Right hindlimb (tissue), 1 donor: ENCODE measurements at places on chromosomes 16 and 17.

DNA sequence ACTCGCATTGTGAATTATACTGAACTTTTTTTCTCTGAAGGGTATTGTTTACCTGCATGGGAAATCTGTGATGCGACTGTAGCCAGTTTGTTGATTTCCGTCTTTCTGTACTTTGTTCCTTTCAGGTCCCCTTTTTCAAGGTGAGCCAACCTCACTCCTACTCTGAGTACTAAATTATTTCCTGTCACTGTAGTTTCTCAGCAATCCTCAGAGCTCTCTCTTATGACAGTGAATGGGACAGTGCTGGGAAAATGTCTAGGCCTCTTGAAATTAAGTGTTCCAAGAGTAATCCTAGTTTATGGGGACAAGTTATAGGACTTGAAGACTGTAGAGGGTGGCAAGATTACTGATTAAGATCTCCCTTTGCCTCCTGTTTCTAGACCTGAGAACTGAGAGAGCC lies 167.6 kb downstream of the CNTNAP4 start:
- no peak for DNase-seq

DNA sequence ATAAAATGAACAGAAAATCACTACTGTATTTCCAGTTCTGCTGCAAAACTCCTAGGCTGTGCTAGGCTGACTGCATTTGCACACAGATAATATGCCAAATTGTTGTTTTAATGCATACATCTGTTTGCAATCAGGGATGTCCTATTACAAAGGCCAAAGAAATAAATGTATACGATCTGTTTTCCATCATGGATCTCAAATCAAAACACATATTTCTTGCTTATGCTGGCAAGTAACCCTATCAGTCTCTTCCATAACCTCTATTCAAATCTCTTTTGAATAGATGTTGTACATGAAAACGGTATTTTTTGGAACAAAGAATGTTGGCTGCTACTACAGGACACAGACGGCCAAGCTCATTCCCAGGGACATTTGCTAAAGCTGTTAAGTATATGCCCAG lies 56.6 kb downstream of the DUSP14 start:
- DNase-seq, result peak; percentile 40

DNA sequence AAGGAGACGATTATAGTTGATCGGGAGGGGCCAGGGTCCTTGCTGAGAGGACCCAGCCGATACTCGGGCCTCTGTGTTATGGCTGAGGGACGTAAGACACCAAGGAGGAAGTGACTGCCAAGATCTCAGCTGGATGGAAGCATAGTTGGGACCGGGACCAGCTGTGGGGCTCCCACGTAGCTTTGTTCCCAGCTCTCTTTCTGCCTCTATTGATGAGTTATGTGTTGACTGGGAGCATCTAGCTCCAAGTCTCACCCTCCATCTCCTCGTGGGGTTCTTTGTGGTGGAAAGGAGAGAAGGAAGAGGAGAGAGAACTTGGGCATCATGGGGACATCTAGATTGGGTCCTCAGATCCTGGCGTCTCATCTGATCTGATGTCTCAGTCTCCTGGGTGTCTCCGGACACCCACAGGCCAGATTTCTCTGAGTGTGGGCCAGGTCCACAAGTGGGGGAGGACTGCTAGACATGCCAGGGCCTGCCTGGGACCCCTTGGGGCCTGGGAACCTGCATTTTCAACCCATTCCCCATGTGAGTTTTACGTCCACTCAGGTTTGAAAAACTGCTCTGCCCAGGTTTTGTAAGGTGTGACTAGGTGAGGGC lies 1.0 kb downstream of the MGRN1 start:
- DNase-seq, result no peak

DNA sequence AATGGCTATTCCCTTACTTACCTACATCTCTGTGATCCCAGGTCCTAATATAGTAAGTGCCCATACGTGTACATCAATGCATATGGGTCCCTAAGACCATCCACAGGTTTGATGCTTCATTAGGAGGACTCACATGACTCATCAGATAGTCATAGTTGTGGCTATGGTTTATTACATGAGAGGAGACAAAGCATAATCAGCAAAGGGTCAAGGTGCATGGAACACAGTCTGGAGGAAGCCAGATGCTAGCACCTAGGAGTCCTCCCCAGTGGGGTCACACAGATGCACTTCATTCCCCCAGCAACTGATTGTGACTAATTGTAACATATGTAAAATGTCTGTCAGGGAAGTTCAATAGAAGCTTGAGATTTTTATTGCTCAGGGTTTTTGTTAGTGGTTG lies 42.8 kb downstream of the PHKB start:
- DNase-seq, result no peak

DNA sequence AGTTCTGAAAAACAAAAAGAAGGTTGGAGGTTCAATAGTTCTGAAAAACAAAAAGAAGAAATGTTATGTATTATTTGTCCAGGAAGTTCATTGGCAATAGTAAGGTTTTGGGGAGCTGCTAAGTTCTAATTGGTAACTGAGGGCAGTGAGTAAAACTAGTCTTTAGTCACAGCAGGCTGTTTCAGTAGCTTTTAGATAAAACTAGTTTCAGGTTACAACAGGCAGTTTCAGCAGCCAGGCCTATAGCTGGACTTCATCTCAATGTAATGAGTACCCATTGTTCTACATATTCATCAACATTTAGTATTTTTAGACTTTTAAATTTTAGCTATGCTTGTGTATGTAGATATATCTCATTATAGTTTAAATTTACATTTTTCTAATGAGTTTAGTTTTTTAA lies 639.3 kb downstream of the TOX3 start:
- no peak for DNase-seq

DNA sequence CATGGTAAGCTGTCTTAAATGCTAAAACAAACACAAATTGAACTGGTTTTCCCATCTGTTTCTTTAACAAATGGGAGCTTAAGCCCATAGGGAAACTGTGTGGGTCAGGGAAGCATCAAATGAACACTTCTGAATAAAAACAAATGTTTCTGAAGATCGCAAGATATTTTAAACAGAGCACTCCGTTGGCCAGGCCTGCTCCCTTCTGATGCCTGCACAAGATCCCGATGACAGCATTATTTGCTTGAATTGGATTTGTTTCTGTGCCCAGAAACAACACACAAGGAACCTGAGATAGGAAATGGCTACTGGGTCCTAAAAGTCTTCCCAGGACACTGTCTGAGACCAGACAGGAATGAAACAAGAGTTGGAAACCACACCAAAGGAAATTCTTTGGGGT lies 425.8 kb upstream of the ZFHX3 start:
- peak; percentile 24 for DNase-seq

DNA sequence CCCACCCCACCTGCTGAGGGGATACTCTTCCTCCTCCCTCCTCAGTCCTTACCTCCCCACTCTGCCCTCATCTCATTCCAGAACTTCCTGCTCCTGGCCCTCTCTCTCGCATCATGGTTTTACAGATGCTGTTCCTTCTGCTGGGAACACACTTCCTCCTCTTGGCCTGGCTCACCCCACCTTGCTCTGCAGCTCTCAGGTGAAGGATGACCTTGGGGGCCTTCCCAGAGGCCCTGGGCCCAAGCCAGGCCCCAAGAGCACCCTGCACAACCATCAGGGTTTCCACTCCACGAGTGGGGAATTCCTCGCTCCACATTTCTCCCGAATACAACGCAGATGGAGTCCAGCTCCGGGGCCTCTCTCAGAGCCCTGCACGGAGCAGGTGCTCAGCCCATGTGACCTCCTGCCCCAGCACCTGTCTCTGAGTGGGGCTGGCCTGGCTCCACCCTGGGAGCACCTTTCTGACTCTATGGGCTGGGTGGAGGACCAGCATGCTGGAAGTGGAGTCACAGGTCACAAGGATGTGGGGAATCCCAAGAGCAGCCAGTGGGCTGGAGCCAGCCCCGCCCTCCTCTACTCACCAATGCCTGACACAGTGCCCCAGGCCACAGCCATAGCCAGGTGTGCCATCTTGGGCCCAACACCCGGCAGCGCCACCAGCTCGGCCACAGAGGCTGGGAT lies 4.5 kb downstream of the NTHL1 start:
- DNase-seq, result no peak

GRCh38 chr16:81478876-81479511 lies 34.4 kb downstream of the CMIP start:
- DNase-seq, result peak; percentile 45

GRCh38 chr17:67891481-67892119 lies 66.3 kb downstream of the BPTF start:
- no peak for DNase-seq

GRCh38 chr16:56673921-56674320 lies 4.3 kb downstream of the MT1H start:
- peak; percentile 45 for DNase-seq

- no peak for DNase-seq
These were observed 13.8 kb upstream of the APPBP2 start for GRCh38 chr17:60539807-60540206.

DNA sequence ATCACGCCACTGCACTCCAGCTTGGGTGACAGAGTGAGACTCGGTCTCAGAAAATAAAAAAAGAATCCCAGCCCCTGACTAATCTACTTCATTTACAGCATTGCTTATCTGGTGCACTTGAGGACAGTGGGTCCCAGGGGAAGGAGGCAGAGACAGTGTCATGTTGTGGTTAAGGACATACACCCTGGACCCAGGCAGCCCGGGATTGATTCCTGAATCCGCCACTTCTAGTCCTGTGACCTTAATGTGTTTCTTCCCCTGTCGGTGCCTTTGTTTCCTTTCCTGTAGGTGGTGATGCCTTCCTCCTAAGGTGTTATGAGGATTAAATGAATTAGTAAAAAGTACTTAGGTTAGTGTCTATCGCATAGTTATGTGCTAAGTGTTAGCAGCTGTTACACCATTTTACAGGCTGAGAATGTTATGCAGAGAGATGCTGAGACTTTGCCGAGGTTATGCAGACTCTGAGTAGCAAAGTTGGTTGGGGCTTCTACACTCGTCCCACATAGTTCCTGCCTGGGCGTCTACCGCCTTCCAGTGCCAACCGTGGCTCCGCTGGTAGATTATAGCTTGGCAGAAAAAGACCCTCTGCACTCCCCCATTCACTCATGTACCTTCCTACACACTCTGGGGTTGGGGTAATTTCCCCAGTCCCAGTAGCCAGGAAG lies 74.8 kb downstream of the RAB11FIP4 start:
- no peak for DNase-seq

DNA sequence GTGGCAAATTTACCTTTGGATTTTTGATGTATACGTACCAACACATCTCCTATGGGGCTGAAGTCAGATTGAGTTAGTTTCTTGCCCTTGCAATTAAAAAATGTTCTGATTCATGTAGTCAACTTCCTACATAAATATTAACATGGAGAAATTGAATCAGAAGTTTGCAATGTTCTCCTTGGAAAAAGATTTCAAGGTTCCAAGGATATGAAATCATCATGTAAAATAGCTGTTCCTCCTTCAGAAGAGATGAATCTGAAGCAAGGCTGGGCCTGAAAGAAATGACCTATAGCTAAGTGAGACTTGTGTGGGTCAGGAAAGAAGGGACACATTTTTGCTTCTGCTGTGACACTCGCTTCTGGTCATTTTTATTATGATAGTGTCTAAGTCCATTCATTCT lies 131.7 kb downstream of the RGS9 start:
- no peak for DNase-seq

DNA sequence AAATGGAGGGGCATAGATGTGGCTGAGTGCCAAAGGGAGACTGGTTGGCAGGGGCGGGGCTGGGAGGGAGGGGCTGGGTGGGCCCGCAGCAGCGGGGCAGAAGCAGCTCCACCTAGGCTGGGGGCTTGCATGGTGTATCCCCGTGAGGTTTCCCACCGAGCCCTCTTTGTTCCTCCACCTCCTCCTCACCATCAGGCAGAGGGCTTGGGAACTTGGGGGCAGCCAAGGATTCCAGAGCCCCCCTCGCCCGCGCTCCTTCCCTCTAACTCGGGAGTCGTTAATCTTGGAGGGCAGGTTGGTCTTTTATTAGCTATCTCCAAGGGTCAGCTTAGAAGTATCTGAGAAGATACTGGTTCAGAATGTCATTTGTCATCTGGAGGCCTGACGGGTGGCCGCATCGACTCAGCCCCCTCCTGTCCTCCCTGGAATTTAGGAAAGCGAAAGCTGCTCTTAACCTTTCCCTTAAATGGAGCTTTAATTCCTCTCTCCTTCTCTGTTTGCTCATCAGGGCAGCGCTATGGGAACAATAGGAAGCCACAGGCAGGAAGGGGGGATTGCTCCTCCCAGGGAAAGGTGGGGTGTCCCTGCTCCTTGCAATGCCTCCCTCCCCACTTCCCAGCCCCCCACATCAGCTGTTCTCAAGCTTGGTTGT lies 274.3 kb upstream of the XYLT1 start:
- no peak for DNase-seq

DNA sequence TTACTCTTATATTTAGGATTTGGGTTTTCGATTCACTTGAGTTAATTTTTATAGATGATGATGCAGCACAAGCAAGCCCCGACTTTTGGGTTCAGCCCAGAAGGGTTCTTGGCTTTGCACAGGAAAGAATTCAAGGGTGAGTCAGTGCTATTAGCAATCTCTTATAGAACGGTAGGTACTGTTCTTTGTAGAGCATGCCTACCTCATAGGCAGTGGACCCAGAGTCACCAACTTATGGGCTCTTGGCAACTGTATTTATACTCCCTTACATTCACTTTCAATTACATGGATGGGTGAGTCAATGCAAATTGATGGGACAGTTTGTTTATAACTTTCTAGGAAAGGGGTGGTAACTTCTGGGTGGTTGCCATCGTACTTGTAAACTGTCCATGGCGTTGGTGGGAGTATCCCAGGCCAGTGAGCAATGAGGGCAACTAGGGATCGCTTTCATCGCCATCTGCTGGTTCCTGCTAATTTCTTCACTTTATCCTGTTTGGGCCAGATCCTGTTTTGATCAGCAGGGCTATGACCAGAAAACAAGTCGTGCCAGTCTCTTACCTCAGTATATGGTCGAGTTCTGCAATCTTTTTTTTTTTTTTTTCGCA lies 362.6 kb downstream of the CNTNAP4 start:
- no peak for DNase-seq

DNA sequence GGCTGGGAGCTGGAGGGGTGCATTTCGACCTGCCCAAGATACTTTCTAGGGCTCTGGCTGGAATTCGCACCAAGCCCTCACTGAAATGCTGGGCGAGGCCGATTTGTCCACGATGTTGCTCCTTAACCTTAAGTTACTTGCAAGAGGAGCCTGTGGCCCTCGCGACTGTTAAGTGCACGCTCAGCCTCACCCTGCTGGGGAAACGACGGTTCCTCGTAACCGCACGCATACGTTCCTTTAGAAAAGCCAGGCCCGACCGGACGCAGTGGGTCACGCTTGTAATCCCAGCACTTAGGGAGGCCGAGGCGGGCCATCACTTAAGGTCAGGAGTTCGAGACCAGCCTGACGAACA lies 607 bp upstream of the NCOR1 start:
- DNase-seq, result no peak

- no peak for DNase-seq
These were observed 4.3 kb upstream of the PIMREG start for GRCh38 chr17:6439951-6440350.
